Tibial artery (tissue), 4 donors: ENCODE measurements at places on chromosomes 6 and 20.

GRCh38 chr6:118146584-118146983 lies 239.5 kb downstream of the SLC35F1 start:
- H3K27me3 ChIP-seq: peaks cover 4% of the 10 kb centered on the region
- DNase-seq: no peak
- H3K4me3 ChIP-seq: no peak overlapping the region
- peaks cover 4% of the 10 kb centered on the region for H3K4me1 ChIP-seq

- no peaks in the 10 kb centered on the region for H3K36me3 ChIP-seq
- H3K4me3 ChIP-seq: no peak overlapping the region
- DNase-seq: no peak
- no peaks in the 10 kb centered on the region for H3K27me3 ChIP-seq
- H3K4me1 ChIP-seq: no peaks in the 10 kb centered on the region
- H3K27ac ChIP-seq: no peak overlapping the region
Observed at GRCh38 chr6:22838345-22838744, 269.0 kb downstream of the HDGFL1 start.

GRCh38 chr6:156425359-156426020 lies 351.7 kb upstream of the ARID1B start:
- no peaks in the 10 kb centered on the region for H3K36me3 ChIP-seq
- no peak overlapping the region for H3K4me3 ChIP-seq
- no peak for DNase-seq
- H3K4me1 ChIP-seq: peaks cover 39% of the 10 kb centered on the region
- no peaks in the 10 kb centered on the region for H3K27me3 ChIP-seq
- H3K27ac ChIP-seq: peak overlapping the region; percentile 39

GRCh38 chr20:13355411-13355810 lies 134.3 kb downstream of the ISM1 start:
- DNase-seq: no peak
- no peaks in the 10 kb centered on the region for H3K27me3 ChIP-seq
- no peak overlapping the region for H3K4me3 ChIP-seq
- peaks cover 13% of the 10 kb centered on the region for H3K4me1 ChIP-seq
- H3K36me3 ChIP-seq: no peaks in the 10 kb centered on the region

DNA sequence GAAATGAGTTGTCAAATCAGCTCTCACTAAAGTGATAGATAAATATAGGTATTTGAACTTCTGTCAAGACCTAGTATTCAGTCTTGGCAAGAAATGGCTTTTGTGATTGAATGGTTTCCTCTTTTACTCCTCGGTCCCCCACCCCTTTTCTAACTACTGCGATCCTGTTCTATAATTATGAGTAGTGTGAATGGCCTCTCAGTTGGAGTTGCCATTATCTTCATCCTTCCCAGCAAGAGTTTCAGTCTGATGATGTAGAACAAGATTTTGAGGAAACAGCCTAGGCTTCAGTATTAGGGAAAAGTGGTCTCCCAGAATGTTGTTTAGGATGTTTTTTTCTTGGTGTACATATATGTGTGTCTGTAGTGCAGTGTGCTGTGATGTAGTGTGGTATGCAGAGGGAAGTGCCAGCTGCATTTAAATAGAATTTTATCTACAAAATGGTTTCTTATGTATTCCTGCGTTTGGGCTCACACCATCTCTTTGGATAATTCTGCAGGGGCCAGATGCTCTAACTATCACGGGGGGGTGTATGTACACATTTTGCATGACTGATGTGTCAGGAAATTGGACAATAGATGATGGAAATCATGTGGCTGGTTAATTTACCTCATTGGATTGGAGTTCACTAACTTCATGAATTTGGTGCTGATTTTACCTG lies 180.1 kb upstream of the MMS22L start:
- H3K4me3 ChIP-seq: no peak overlapping the region
- no peak for DNase-seq
- no peaks in the 10 kb centered on the region for H3K4me1 ChIP-seq
- H3K27me3 ChIP-seq: no peaks in the 10 kb centered on the region
- H3K27ac ChIP-seq: no peak overlapping the region
